ENCODE measurements at places on chromosomes 7 and 10.

DNA sequence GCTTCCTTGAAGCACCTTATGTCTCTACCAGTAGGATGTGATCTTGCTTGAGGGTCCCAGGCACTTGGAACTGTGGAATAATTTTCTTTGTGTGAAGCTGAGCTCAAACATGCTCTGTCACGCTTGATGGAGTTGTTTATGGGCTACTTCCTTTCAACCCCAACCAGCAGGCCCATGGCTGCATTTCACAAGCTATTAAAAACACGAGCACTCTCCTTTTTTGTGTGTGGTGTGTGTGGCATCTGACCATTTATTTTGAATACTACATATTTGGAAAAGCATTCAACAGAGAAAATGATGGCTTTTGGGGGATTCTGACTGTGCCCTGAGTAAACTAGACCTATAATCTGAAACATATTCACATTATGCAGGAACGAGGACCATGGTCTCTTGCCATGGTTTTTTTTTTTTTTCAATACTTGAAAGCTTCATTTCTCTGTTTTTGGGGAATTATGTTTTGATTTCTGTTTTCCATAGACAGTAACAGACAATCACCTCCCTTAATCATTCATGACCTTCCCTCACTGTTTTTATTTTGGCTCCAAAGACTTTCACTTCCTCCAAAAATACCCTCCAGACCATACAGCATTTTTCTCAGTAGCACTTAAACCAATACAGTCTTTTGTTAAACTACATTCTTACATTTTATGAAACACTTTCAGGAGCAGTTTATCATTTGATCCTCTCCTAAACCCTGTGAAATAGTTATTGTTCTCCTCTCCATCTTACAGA lies 233.6 kb upstream of the BMPER start:
- DNase-seq = no peak

- no peak for DNase-seq
Measured at GRCh38 chr7:64630496-64630895, 35.4 kb upstream of the ZNF107 start.

- no peak for DNase-seq
Measured at GRCh38 chr10:71706216-71707121, 13.1 kb downstream of the C10orf105 start.

DNA sequence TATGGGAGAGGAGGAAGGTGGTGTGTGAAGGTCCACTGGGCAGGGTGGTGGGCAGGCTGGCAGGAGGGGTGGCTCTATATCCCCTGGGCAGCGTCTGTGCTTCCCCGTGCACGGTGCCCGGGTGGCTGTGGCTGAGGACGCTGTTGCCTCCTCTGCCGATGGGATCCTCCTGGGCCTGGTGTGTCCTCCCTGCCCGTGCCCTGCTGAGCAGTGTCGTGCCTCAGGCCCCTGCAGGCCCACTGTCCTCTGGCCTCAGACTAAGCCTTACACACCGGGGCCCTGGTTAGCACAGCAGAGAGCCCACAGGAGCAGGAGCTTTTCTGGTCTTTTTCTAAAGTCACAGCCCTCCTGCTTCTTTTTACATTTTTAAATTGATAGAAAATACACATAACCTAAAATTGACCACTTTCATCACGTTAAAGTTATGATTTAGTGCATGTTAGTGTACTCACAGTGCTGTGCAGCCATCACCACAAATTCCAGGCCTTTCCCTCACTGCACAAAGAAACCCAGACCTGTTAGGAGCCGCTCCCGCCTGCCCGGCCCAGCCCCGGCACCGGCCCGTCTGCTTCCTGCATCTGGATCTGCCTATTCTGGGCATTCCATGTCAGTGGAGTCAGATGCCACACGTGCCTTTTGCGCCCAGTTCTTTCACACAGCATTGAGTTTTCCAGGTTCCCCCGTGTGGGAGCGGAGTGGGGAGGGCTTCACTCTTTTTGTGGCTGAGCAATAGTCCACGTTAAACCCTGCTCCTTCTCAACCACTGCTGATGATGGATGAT lies 19.4 kb downstream of the PFKFB3 start:
- DNase-seq = no peak

DNA sequence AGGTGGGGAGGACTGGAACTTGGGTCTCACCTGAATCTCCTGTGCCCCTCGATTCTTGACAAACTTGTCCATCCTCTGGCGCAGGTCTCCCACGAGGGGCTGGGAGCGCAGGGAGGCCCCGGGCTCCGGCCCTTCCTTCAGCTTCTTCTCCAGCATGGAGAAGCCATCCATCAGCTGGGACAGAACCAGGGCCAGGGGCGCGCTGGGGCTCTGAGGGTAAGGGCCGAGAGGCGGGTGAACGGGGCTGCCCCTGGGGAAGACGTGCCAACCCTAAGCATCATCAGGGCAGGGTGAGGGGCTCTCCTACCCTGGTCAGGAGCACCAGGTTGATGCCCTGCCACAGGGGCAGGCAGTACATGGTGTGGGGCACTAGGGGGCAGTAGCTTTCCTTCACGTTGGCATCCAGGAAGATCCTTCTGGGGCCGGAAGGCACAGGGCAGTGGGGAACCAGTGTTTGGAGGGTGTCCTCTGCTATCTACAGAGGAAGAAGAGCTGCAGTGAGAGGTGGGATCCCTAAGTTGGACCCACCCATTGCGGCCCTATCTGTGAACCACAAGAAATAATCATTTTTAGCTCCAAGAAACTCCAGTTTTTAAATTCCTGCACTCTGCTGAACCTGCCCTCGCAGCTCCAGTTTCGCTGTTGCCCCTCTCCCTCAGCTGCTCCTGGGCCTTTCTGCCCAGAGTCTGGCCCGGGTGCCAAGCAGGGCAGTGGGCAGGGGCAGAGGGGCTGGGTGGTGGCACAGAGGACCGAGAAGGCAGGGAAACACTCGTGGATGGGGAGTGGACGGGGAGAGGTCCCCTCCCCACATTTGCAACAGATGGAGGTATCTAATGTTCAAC lies 10.8 kb upstream of the PYROXD2 start:
- DNase-seq = no peak
